MM.1S (cell line): ENCODE measurements at places on chromosomes 5 and 9.

- no peak for DNase-seq
- H3K4me3 ChIP-seq, result no peak overlapping the region
- H3K36me3 ChIP-seq, result no peaks in the 10 kb centered on the region
- 0 out of 2 replicates have a peak, but pooled peaks cover 7% of the 10 kb centered on the region for H3K4me1 ChIP-seq
- H3K27me3 ChIP-seq, result no peaks in the 10 kb centered on the region
- H3K27ac ChIP-seq, result no peak overlapping the region
Observed at GRCh38 chr9:22201256-22201655, 192.2 kb upstream of the CDKN2B start.

DNA sequence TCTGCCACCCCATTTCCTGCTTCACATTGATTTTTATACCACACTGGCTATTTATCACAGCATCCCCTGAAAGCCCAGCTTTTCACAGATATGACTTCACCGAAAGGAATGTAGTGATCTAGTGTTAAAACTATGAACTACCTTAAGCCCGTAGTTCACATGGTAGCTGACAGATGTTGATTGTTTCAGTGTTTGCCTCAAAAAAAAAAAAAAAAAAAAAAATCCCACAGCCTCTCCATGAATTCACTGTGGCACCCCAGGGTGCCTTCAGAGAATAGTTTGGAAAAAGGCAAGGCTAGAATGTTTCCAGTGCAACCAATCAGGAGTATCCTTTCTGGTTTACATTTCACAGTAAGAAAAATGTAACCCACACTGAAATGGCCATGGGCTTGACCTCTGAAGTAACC, 37.1 kb downstream of the GLIS3 start:
- no peaks in the 10 kb centered on the region for H3K36me3 ChIP-seq
- no peak overlapping the region for H3K27ac ChIP-seq
- no peaks in the 10 kb centered on the region for H3K27me3 ChIP-seq
- no peak for DNase-seq
- H3K4me1 ChIP-seq, result no peaks in the 10 kb centered on the region

GRCh38 chr5:143693651-143694252, 118.2 kb upstream of the HMHB1 start:
- no peak overlapping the region for H3K4me3 ChIP-seq
- peak overlapping the region; percentile 6; the same call in 1 of the 2 replicates for H3K27ac ChIP-seq
- H3K27me3 ChIP-seq, result no peaks in the 10 kb centered on the region

- H3K4me3 ChIP-seq, result no peak overlapping the region
- H3K27ac ChIP-seq, result no peak overlapping the region
- no peak for DNase-seq
- H3K4me1 ChIP-seq, result no peaks in the 10 kb centered on the region
- no peaks in the 10 kb centered on the region for H3K27me3 ChIP-seq
Observed at GRCh38 chr9:14251154-14252071, 62.5 kb downstream of the NFIB start.

DNA sequence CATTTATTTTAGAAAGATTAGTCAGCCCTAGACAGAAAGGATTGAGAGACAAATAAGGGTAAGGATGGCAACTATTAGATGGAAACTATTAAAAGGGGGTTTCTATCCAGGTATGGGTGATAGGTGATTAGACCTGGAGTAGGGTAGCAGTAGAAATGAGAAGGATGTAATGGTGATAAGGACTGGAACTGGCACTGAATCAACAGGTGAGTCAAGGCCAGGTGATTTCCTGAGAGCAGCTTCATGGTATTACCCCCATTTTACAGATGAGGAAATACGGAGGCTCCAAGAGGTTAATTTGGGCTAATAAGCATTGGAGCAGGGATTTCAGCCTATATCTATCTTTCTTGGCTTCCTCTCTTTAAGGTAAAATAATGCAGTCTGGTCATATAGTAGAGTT, 55.7 kb downstream of the CAST start:
- no peak overlapping the region for H3K27ac ChIP-seq
- no peaks in the 10 kb centered on the region; the same call in 1 of the 2 replicates for H3K4me1 ChIP-seq
- H3K36me3 ChIP-seq, result no peaks in the 10 kb centered on the region
- no peak overlapping the region for H3K4me3 ChIP-seq
- DNase-seq, result no peak

GRCh38 chr5:168366116-168366515, 74.7 kb downstream of the WWC1 start:
- H3K36me3 ChIP-seq, result no peaks in the 10 kb centered on the region
- no peak for DNase-seq
- no peaks in the 10 kb centered on the region for H3K27me3 ChIP-seq
